CD4-positive, alpha-beta T cell (primary cell): ENCODE measurements at places on chromosomes 2 and 18.

- H3K36me3 ChIP-seq = no peaks in the 10 kb centered on the region
- H3K27me3 ChIP-seq = peaks cover 55% of the 10 kb centered on the region
- DNase-seq = no peak
- H3K4me1 ChIP-seq = peaks cover 13% of the 10 kb centered on the region
- H3K27ac ChIP-seq = no peak overlapping the region
Observed at GRCh38 chr2:219515874-219516629, 1.8 kb downstream of the ASIC4 start.

DNA sequence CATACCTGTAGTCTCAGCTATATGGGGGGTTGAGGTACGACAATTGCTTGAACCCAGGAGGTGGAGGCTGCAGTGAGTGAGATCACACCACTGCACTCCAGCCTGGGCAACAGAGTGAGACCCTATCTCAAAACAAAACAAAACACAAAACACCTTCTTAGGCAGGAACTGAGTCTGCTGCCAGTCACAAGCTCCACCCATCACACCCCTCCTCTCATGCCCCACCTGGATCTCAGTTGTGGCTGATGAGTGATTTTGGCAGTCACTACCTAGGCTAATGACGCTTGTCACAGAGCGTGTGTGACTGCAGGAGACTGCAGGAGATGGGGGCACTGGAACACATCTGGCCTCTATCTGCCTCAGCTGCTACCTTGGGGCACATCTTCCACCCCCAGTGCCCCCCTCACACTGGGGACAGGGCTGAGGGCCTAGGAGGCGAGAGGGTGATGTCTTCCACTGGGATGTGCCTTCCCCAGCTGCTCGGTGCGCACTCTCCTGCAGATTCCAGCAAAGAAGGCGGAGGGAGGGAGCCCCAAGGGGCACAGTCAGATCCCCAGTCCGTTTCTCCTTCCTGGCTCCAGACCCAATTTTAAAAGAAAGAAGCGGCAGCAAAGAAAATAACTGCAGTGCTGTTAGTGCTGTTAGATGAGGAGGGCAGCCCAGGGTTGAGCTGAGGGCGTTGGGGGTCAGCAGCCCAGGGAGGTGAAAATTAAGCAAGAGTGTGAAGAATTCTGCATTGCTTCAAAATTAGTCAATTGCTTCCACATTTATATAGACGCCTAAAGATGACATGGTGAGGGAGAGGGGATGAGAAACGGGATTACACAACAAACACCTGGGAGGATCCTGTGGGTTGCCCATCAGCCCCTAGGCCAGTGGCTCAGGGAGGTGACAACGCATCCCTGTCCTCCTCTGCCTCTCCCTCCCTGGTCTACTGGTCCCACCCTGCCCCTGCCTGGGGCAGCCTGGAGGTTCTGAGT lies 143.6 kb upstream of the HAAO start:
- no peak for DNase-seq
- H3K27me3 ChIP-seq = no peaks in the 10 kb centered on the region
- no peaks in the 10 kb centered on the region for H3K4me1 ChIP-seq
- no peak overlapping the region for H3K27ac ChIP-seq

GRCh38 chr2:177036747-177037146 lies 175.8 kb upstream of the HNRNPA3 start:
- H3K4me3 ChIP-seq = no peak overlapping the region
- no peak overlapping the region for H3K27ac ChIP-seq
- H3K27me3 ChIP-seq = peaks cover 8% of the 10 kb centered on the region
- no peaks in the 10 kb centered on the region for H3K4me1 ChIP-seq
- no peak for DNase-seq
- H3K36me3 ChIP-seq = no peaks in the 10 kb centered on the region

- H3K27me3 ChIP-seq = no peaks in the 10 kb centered on the region
- H3K36me3 ChIP-seq = no peaks in the 10 kb centered on the region
- H3K4me1 ChIP-seq = no peaks in the 10 kb centered on the region
- no peak overlapping the region for H3K27ac ChIP-seq
Observed at GRCh38 chr2:221377066-221377465, 195.0 kb downstream of the EPHA4 start.

DNA sequence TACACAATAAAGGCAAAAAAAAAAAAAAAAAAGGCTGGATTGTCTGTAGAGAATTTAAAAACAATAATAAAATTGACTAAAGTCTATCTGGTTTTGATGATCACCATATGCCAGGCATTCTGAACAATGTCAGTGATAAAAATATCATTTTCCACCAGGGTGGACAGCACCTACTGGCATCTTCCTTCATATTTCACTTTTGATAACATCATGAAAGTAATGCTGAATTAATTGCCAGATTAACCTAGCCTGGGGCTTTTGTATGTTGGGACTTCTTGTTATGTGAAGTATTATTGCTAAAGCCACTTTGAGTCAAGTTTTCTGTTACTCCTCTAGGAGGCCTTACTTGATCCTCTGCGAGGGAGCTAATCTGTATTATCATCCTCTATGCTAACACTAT lies 73.8 kb upstream of the FAM98A start:
- no peaks in the 10 kb centered on the region for H3K27me3 ChIP-seq
- H3K4me3 ChIP-seq = no peak overlapping the region
- H3K4me1 ChIP-seq = no peaks in the 10 kb centered on the region
- no peaks in the 10 kb centered on the region for H3K36me3 ChIP-seq
- no peak overlapping the region for H3K27ac ChIP-seq
- no peak for DNase-seq

DNA sequence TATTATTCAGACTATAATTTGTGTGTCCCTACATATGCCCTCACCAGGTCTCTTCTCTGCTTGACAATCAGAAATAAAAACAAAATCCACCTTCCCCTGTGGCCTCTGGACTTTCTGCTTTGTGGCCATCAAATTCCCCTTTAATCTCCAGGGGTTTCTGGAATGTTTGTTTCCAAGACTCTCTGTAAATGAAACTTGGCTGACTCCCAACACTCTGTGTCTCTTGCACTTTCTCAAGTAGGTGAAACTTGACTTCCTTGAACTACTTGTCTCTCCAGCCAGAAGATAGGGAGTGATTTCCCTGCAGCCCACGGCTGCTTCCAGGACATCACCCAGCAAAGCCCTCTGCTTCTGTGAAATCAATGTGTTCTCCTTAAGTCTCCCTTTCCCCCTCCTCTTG lies 54.1 kb upstream of the AQP4 start:
- H3K4me1 ChIP-seq = no peaks in the 10 kb centered on the region
- no peak overlapping the region for H3K27ac ChIP-seq
- no peaks in the 10 kb centered on the region for H3K27me3 ChIP-seq
- no peak overlapping the region for H3K4me3 ChIP-seq
- no peak for DNase-seq
- H3K36me3 ChIP-seq = no peaks in the 10 kb centered on the region

DNA sequence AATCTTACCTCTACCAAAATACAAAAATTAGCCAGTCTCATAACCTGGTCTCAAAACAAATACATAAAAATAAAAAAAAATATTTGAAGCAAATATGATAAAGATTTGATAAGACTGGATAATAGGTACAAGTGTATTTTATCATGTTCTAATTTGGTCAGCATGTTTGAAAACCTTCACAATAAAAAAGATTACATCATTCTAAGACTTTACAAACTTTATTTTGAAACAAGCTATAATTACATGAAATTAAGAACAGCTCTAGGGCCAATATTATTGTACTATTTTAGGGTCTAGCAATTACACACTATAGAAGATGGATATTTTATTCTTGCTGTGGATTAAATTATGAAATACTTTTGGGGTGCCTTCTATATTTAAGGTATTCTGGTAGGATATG lies 29.4 kb upstream of the MCM6 start:
- H3K27ac ChIP-seq = no peak overlapping the region
- no peaks in the 10 kb centered on the region for H3K4me1 ChIP-seq
- peaks cover 28% of the 10 kb centered on the region for H3K36me3 ChIP-seq
- H3K4me3 ChIP-seq = no peak overlapping the region
- H3K27me3 ChIP-seq = no peaks in the 10 kb centered on the region
- DNase-seq = no peak
